NCI-H1105 treated with DMSO at 0.1 percent for 48 hours (cell line): ENCODE measurements at places on chromosomes 5 and 9.

DNA sequence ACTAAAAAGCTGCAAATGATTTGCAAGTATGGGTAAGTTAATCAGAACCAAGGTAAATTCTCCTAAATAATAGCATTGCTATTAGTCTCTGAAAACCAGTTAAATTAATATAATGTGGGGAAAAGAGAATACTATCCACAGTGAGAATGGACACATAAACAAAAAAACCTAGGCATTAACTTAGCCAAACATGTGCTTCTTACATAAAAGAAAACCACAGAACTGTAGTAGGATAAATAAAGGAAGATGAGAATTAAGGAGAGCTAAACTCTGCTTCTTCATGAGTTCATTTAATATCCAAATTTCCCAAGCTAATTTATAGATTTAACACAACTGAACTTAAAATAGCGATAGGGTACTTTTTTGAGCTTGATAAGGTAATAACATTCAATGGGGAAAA lies 31.8 kb downstream of the ABCA1 start:
- DNase-seq, result no peak

DNA sequence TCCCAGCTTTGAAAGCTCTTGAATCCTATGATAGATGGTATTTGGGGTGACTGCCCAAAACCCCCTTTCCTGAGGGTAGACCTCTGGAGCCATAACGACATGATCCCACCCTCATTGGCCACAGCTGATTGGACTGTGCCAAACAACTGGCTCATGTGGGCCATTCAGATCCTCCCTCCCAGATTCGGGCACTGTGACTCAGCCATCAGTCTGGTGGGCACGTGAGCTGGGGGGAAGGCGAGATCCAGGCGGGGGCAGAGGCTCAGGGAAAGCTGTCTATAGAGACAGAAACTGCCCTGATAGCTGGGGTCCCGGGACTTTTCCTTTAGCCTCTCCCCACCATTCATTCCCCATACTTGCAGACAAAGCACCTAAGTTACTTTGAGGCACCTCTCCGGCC lies 15.1 kb upstream of the NCS1 start:
- DNase-seq, result no peak

DNA sequence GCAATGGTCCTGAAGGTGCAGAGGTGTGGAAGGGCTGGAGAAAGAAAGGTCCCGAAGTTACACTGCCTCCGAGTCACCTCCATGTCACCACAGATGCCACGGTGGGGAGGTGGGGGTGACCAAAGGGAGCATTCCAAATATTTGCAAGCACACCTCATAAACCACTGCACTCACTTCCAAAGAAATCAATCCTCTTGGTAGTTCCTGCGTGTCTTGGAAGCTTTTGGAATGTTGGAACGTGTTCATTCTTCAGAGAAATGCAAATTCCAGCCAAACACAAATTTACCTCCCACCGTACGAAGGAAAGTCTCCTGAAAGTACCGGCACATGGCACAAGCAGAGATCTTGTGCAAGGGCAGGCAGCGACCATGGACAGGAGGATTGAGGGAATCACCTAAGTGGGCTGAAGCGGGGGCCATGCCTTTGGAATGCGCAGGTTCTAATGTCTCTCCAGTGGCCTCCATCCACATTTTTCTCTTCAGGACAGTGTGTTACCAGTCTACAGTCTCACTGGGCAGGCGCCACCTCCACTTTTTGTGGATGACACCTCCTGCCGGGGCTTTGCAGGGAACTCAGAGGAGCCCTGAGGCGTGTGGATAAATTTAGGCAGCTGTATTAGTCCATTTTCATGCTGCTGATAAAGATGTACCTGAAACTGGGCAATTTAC lies 54.0 kb downstream of the NSUN2 start:
- DNase-seq, result no peak

GRCh38 chr5:776862-777711 lies 7.4 kb downstream of the ZDHHC11B start:
- DNase-seq, result no peak

- peak; percentile 14 for DNase-seq
These were observed 7.9 kb downstream of the UGT3A2 start for GRCh38 chr5:36058776-36059175.

DNA sequence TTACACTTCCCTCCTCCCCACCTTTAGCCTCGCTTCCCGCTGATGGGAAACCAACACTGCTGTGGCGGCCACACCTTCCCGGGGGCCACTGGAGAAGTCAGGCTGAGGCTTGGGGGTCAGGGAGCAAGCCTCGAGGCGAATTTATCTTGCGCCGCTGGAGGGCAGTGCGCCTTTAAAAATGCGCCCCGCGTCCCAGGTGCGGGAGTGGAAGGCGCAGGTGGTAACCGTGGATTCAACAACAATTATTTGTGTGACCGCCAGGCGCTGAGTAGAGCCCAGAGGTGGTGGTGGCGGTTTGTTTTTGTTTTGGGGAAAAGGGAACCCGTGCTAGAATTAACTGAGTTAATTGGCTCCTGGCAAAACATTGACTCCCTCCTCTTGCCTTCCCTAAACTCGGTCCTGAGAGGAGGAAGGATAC lies 1.1 kb downstream of the CFAP77 start:
- DNase-seq, result peak; percentile 86

DNA sequence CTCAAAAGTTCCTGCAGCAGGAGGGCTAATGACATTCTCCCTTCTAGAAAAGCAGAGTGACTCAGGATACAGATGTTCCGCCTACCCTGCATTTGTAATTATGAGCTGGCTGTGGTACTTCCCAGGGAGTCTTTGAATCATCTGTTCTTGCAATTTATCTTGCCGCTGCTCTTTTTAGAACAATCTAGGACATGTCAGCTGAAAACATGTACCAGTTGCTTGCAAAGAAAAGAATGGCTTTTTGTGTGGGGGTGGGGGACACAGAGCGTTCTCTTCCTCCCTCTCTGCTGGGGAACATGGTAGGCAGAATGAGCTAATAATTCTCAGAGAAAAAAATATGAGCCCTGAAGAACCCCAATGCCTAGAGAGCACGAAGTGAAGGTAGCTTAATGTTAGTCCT lies 51.7 kb upstream of the TUT7 start:
- DNase-seq, result no peak

- no peak for DNase-seq
These were observed 478 bp downstream of the TEX10 start for GRCh38 chr9:100352201-100352726.

DNA sequence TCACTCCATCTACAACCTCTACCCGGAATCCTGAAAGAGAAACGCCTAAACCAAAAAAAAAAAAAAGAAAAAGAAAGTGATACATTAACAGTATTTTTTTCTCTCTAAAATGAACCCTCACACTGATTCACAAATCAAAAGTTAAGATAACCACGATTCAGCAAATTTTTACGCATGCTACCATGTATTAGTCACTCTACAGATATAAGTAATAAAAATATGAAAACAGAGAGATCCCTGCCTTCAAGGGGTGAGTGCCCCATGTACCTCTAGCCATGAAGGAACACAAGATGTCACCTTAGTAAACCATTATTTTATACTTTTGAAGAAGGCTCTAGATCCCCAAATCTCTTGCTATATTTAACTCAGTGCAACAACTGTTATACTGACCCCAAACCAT lies 33.4 kb downstream of the CEMIP2 start:
- no peak for DNase-seq

GRCh38 chr9:134445000-134445399 lies 118.7 kb downstream of the RXRA start:
- no peak for DNase-seq

- peak; percentile 53 for DNase-seq
These were observed 404.7 kb upstream of the TRPC7 start for GRCh38 chr5:136769900-136770684.

- no peak for DNase-seq
These were observed 139.7 kb upstream of the PCA3 start for GRCh38 chr9:76624391-76625048.

GRCh38 chr9:102506406-102506805 lies 488.7 kb upstream of the CYLC2 start:
- DNase-seq, result no peak
